GM18507 (cell line): ENCODE measurements at places on chromosomes 6 and 20.

GRCh38 chr6:7559651-7560385 is 18.3 kb downstream of the DSP start:
- no peak for DNase-seq

DNA sequence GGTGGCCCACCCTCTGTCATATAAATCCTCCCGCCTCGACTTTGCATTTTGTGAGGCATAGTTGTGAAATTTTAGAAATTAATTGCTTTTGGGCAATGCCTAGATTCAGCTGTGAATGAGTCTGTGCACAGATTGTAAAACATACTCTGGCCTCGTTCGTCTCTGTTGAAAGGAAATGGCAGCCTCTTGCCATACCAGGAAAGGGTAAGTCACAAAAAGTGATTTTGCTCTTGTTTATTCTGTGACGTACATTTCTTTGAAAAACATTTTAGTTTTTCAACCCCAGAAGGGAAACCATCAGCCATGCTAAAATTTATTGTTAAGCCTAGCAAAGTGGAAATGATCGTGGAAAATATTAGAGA is 15.3 kb upstream of the EXOC2 start:
- no peak for DNase-seq

DNA sequence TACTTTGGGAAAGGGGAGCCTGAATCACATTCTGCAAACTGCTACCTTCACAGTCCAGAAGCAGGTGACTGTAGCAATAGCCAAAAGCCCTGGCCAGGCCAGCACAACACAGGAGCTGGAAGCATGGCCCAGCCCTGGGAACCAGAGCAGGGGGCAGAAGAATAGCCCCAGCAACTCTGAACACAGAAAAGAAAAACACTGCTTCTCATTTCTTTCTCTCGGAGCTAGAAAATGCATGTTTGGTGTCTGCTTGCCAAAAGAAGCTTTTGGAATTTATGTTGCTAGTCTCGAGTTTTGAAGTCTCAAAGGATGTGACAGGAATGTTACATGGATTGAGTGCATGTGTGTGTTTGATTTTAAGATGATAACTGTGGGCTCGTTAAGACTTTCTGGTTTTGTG is 79.8 kb upstream of the SCAF8 start:
- no peak for DNase-seq

- DNase-seq = no peak
Observed at GRCh38 chr6:52077961-52078625, 9.3 kb downstream of the PKHD1 start.

DNA sequence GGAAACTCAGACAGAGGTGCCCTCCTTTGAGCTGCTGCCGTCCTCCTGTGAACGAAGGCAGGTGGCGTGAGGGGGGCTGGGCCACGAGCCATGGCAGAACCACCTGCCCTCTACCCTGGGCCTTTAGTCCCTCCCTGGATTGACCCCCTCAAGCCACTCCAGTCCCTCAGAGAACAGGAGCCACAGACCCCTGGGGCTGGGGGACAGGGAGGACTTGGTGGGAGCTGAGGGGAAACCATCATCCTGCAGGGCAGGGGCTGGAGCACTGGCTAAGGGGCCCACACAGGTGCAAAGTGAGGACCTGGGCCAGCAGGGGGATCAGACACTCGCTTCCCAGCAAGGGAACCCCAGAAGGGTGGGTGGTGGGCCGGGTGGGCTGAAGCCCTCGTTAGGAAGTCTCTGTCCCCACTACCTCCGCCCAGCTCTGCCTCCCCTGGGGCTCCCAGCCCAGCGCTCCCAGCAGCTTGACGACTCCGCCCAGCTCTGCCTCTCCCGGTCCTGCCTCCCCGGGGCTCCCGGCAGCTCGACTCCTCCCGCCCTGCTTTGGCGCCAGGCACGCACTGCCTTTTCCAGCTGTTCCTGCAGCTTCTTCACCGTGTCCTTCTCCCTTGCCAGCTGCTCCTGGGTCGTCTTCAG is 44.4 kb downstream of the DSTN start:
- DNase-seq = no peak

DNA sequence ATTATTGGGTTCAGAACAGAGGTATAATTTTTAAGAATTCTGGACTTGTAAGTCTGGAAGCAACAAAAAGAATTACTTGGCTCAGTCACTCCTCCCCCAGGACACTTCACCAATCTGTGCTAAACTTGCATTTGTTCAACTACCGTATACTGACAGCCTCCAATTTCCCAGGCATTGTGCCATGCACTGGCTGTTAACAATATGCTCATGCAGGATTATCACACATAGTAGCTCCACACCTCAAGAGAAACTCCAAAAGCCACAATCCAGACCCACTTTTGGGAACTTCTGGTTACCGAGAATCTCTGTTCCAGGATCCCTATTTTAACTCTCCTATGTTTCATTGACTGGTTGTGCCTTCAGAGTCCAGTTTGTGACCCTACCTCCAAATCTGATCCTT is 7.7 kb downstream of the ADGRF1 start:
- DNase-seq = no peak

DNA sequence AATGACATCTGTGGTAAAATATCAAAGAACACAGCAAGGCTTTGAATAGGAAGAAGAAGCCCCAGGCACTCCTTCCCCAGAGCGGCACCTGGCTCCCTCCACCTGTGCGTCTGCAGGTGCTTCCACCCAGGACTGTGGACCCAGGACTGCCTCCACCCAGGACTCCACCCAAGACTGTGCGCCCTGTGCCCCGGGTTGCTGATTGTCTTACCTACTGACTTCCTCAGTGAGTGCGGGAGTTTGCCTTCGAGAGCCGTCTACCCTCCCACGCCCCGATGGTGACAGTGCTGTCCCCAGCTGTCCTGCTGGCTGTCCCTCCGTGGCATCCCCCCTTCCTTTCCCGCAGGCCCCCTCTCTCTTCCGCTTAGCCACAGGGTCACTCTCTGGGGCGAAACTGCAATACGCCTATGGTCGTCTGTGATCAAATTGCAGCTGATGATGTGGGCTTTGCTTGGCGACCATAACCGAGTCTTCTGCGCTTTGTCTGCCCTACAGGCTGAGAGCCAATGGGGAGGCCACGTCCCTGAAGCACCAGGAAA is 52.1 kb downstream of the IRF4 start:
- DNase-seq = no peak

GRCh38 chr20:11047559-11047958 is 373.8 kb upstream of the JAG1 start:
- DNase-seq = no peak

DNA sequence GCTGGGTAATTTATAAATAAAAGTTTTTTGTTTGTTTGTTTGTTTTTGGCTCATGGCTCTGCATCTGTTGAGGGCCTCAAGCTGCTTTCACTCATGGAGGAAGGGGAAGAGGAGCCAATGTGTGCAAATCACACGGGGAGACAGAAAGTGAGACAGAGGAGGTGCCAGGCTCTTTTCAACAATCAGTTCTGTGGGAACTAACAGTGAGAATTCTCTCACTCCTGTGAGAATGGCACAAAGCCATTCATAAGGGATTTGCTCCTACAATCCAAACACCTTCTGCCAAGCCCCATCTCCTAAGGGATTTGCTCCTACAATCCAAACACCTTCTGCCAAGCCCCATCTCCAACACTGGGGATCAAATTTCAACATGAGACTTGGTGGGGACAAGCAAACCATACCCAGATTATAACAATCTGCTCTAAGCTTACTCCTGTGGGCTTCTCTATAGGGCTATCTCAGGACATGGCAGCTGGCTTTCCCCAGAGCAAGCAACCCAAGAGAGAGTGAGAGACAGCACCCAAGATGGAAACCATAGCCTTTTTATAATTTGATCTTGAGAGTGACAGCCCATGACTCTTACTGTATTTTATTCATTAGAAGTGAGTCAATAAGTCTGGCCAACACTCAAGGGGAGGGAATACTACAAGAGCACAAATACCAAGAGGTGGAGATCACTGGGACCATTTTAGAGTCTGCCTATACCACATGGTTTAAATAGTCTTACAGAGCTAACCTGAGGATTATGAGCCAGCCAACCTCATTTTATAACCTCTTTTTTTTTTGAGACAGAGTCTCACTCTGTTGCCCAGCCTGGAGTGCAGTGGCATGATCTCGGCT is 22.8 kb upstream of the LRRC1 start:
- DNase-seq = no peak

- no peak for DNase-seq
Observed at GRCh38 chr6:167471548-167471930, 146.7 kb downstream of the TTLL2 start.

- DNase-seq = no peak
Observed at GRCh38 chr6:16762268-16762549, 949 bp upstream of the ATXN1 start.

DNA sequence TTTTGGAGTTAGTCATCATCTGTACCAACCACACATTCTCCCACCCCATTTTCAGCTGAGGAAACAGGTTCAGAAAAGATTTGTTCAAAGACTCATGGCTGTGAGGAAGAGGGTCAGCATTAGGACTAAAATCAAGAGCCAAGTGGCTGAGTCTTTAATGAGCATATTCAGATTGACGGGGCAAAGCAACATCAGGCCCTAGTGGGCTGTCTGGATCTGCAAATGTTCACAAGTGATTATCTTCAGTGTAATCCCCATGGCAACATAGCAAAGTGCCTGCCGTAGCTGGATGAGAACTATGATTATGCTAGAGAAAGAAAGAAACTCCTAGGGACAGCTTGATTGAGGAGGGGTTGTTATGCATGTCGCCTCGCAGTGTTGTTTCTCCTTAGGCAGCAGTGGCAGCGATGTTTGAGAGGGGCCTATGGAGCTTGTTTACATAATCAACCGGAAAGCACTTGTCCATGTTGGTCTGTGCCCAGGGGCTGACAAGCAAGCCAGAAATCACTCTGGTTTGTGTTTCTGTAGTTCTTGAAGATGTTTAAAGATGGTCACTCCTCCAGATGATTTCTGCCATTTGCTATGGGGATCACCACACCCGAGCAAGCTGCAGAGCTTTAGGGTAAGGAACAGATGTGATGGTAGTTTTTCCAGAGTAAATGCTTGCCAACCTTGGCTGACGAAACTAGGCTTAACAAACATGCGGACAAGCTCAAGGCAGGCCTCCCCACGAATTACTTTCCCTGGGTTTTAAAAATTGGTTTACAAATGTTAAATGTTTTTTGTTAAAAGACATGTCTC is 124.3 kb upstream of the MLIP start:
- DNase-seq = no peak

DNA sequence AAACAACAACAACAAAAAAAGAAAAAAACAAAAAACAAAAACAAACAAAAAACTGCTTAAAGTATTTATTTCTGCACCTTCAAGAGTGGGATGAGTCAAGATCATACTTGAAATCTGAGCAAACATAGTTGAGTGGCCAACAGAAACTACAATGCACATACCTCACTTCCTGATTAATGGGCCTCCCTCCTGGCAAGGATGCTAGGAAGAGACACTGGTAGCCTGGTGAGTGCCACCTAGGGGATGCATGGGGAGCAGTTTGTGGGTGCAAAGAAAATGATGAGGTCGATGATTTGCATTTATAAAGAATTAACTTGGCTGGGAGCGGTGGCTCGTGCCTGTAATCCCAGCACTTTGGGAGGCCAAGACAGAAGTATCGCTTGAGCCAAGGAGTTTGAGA is 808.1 kb downstream of the MAFB start:
- no peak for DNase-seq

DNA sequence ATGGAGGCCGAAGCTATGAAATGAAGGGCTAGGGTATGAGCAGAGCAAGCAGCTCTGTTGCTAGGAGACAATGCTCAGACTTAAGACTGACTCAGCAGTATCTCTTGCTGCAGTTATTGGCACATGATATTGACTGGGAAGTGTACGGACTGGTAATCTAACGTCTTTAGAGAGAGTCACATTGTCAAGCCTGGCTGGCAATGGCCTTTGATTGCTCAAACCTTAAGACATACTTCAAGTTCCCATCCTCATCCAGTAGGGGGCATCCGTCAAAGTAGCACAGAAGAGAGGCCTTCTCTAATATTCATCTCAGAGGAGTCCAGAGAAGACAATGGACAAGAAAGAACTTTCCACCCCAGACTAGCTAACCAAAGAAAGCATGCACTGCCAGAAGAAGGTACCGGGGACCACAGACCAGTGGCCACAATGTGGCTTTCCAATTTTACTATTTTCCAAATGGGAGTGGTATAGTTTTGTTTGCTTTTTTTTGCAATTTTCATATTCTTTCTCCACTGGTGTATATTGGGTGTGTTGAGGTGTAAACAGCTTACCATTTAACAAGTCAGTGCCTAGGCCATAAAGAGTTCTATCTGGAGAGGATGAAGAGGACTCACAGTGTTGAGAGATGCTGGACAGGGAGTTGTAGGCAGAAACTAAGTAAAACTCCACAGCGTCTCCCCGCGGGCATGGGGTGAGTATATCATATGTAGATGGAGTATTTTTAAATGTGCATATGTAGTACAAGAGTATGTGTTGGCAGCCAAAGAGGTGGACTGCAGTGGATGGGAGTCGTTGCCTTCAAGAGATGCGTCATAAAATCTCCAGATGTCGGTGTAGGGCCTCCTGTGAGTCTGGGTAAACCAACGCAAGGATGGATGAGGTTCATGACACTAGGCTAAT is 36.7 kb downstream of the LRFN2 start:
- DNase-seq = no peak

- no peak for DNase-seq
Observed at GRCh38 chr6:33592595-33593413, 12.7 kb upstream of the BAK1 start.
